ENCODE measurements at places on chromosomes 1 and 21. TPM values are rescaled to one million over a fixed set of nuclear protein-coding genes. Genes with fewer than 3 reads are reported as not detected.

The DNAI4 gene
- 2.2 TPM for total RNA-seq

DNA sequence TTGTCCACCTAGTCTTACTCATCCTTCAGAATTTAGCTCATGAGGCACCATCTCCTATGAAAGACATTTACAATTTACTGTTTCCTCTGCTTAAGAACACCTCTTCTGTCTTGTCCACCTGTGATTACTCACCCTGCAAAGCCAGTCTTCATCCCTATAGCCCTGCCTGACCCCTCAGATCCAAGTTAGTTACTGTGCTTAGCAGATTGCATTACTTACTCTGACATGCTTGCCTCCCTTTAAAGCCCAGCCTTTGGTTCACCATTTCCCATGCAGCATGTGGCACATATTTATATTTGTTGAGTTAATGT, 60.9 kb upstream of the VCAM1 start:
- no peak for DNase-seq

- DNase-seq, result no peak
Measured at GRCh38 chr1:202367271-202367670, 18.8 kb downstream of the PPP1R12B start.

The ZNF436 gene
- total RNA-seq, result 6.5 TPM

The EPHX1 gene
- total RNA-seq, result 3.2 TPM

GRCh38 chr1:223143537-223144248, 645 bp upstream of the TLR5 start:
- peak; percentile 22 for DNase-seq

DNA sequence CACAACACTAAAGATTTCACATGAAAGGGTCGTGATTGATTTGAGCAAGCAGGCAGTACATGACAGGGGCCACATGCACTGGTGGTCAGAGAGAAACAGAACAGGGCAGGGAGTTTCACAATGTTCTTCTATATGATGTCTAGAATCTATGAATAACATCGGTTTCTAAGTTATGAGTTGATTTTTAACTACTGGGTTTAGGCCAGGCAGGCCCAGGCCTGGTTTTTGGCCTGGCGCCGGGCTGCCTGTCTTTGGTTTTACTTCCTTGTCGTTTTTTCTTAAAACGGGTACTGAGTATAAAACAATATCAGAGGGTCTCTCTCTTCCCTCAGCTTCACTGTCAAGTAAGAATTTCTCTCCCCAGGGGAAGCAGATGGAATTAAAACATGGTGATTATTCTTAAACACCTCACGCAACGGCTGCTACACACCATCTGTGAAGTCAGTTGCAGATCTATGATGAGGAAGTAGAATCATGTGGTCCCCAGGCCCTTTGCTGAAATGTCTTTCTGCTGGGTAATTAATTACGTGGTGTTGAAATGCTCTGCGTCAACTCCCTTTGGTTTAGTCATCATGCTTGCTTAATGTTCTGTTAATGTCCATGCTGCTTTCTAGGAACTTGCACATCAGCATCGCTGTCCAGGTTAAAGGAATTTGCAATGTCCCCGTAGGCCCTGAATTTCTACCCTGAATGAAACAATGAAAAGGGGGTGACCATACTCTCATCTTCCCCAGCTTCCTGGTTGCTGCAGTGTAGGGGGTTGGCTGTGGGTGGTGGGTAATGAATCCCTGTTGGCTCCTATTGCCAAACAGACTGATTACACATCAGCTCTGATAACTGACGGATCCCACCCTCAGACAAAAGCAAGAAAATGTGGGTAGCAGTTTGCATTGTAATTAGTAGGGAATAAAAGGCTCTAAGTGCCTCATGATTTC, 70.3 kb downstream of the SERINC2 start:
- DNase-seq, result no peak

DNA sequence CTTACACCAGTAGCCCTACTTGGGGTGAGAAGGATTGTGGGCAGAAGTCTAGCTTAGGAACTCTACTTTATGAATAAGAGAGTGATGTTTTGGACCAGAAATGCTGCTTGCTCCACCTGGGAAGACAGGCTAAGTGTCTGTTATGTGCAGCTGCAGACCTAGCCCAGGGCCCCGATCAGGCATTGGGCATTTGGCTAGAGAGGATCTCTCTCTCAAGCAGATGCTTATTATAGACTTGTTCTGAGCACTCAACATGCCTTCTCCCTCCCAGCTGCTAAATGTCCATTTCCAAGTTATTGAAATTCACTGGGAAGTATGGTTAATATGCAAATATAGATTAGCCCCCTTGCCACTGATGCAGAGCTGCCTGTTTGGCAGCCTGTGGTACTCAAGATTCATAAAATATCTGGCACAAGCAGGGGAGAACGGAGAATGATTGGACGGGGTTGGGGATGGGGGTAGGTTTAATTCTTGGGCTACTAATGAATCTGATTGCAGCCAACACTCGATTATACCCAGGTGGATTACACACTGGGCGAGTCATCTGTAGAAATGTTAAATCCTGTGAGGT, 115.9 kb downstream of the KCND3 start:
- DNase-seq, result no peak

The RIPK4 gene
- 0.27 TPM for total RNA-seq
